ENCODE measurements at places on chromosomes 11 and 22.

DNA sequence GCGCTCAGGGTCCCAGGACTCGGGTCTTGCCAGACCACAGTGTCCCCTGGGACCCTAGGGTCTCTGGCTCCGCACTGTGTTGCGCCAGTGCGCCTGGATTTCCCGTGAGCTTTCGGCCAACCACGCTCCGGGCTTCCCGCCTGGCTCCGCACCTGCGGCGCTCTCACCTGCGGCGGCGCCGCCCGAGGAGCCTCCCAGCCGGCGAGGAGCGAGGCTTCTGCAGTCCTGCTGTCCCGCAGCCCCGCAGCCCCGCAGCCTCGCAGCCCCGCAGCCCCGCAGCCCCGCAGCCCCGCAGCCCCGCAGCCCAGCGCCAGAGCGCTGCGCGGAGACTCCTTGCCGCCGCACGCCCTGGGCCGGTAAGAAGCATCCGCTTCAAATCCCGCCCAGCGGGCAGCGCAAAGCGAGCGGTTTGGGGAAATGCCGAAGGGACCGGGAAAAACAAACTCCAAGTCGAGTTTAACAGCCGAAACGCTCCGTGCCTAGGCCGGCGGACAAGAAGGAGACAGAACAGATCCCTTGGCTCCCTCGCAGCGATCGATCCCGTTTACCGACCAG, 939 bp downstream of the ALX4 start:
- DNase-seq: no peak

DNA sequence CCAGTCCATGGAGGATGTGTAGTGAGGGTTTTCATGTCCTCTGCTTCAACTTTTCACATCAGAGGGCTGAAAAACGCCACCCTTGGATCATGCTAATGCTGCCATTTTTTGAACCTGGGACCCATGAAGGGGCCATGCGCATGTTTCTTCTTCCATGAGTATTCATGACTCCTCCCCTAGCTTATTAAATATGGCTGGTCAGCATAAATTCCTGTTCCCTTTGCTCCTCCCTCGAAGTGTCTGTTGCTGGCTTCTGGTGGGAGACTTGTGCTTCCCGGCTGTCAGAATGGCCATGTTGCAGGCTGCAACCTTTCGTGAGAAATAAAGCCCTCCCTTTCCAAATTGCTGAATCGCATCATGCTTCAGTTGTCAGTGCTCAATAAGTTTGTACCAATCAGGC, 711.2 kb upstream of the KIRREL3 start:
- no peak for DNase-seq

DNA sequence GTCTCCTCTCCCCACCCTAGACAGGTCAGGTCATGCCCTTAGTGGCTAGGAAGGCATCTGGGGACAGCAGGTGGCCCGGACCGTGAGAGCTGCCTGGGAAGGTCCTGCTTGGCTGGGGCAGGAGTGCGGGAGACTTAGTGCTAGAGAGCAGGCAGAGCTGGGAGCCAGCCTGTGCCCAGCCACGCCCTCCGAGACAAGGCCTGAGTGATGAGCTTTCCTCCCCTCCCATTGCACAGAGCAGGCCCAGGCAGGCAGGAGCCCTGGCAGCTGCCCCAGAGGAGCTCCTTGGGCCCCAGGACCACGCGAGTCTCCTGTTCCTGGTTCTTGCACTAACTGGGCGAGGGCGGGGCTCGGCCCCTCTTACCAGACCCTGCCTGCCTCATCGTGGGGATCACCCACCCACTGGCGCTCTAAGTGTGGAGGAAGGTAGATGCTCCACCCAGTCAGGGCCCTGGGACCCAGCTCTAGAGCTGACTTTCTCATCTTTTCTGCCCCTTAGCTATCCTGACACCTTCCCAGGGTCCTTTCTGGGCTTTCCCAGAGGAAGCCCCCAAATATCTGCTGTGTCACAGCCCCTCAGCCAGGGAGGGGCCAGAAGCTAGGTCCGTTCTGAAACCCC, 44.9 kb downstream of the MACROD1 start:
- no peak for DNase-seq

DNA sequence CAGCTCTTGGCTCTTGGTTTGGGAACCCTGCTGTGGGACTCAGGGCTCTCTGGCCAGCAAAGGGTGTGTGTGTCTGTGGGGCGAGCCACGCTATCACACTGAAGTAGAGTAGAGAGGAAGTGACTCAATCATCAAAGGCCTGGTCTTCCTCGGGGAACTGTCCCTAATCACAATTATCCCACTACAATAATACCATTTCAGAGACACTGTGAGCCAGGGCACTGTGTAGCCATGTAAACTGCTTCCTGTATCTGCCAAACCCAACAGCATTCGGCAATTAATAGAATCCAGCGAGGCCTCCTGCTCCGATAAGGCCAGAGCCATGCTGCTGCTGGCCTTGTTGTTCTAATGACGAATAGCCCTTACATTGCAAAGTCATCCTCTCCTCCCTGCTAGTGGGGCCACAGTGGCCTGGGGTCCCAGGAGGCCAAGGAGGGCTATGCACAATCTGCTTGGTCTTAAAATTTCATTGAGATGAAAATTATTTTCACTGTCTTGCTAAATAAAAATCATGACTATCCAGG, 49.8 kb upstream of the LMO2 start:
- DNase-seq: no peak

DNA sequence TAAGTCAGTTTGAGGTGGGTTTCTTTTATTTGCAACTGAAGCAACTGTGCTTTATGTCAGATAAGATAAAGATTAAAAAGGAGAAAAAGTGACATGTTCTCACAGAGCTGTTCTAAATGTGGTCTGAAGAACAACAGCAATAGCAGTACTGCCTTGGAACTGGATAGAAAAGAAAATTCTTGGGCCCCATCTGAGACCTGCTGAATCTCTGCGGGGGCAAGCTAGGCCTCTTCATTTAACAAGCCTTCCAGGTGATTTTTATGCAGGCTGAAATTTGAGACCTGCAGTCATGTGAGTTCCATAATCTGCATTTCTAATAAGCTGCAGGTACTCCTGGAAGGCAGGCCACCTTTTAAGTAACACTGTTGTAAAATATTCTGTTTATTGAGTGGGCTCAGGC, 91.4 kb upstream of the CTSC start:
- no peak for DNase-seq

DNA sequence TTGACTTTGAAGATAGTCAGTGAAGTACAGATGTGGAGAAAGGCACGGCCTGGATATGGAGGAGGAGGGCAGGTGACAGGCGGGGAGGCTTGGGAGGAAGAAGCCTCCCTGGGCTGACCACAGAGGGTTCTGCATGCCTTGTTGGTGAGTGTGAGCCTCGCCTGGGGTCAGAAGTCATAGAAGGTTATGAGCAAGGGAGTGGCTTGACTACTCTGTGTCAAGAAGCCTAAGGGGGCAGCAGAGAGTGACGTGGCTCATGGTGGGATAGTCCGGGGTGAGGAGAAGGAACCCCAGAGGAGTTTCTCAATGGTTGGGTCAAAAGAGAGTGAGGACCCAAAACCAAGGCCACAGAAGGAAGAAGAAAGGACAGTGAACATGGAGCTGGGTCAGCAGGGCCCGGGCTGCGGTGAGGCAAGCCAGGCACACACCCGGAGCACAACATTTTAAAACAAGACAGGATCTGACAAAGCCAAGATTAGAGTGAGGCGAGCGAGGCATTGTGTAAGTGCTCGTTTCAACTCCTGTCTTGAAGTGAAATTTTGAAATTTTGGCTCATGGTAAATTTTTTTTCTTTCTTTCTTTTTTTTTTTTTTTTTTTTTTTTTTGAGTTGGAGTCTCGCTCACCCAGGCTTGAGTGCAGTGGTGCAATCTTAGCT, 31.9 kb downstream of the PDGFB start:
- DNase-seq: no peak

GRCh38 chr11:61985869-61986268, 18.4 kb upstream of the FTH1 start:
- no peak for DNase-seq

DNA sequence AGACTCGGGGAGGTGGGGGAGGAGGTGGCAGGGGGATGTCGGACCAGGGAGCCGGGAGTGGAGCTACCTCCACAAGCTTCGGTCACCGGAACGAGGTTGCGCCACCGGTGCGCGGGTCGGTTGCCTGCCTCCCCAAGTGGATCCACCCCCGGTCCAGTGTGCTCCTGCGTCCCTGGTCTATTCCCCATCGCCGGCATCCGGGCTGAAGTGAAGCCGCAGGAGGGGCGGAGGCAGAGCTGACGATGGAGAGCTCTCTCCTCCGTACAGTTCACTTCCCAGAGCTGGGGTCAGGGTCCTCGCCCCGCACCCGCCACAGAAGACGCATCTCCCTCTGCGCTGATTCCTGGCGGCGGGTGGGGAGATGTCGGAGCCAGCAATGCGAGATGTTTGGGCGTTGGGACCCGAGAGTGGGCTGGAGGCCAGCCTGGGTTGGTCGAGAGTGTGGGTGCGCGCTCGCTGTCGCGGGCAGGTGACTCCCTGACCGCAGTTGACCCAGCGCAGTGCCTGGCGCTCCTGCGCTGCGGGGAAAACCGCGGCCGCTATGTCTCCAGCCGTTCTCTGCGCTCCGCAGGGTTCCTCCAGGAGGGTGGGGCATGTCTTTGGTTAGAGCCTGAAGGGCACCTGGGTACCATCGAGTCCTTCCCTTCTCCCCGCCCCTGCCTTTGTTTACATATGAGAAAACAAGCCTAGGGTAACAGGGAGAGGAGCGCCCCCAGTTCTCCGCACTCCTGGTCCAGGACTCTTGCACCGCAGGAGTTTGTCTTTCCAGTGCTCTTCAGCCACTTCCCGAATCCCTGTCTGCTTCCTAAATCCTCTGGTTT, 1.7 kb downstream of the C11orf96 start:
- DNase-seq: peak; percentile 13

GRCh38 chr22:49488943-49489342, 338.7 kb downstream of the BRD1 start:
- no peak for DNase-seq

DNA sequence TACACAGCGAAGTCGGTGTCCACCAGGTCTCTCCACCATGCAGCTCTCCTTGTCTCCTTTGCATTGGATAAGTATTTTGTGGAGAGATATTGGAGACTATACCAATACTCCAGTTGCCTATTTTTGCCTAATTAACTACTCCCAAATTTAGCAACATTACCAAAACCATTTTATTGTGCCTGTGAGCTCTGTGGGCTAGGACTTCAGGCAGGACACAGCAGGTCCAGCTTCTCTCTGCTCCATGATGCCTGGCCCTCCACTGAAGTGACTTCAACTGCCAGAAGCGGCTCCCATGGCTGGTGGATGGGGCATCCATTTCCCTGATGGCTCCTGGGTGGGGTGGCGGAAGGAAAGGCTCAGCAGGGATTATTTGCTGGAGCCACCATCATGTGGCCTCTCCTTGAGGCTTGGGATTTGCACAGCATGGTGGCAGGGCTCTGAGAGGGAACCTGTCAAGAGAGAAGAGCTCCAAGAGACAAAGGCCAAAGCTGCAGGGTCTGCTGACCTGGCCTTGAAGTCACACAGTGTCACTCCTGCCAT, 36.9 kb upstream of the MAPK1 start:
- no peak for DNase-seq

GRCh38 chr22:47071078-47071806, 308.8 kb downstream of the TBC1D22A start:
- no peak for DNase-seq

DNA sequence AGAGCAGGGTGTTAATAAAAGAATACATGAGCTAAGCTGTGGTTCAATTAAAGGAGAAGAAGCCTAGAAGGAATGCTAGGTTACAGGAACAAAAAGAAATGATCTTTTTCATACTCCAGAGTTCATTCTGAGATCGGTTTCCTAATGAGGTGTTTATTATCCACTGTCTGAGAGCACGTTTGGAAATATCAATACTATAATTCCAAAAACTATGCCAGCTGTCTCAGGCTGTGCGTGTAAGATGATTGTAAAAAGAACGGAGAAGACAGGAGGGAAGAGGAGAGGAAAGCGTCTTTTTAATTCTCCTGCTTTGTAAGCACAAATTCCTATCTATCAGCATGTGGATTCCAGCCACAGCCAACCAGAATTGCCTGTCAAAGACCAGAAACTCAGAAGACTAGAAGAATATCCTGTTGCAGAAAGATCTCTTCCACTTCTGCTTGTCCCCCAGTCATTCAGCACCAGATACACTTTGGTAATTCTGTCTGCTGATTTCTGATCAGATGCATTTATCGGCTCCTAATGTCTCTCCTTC, 25.7 kb downstream of the APOL5 start:
- DNase-seq: no peak

GRCh38 chr11:113675003-113675561, 31.0 kb downstream of the TMPRSS5 start:
- DNase-seq: no peak

DNA sequence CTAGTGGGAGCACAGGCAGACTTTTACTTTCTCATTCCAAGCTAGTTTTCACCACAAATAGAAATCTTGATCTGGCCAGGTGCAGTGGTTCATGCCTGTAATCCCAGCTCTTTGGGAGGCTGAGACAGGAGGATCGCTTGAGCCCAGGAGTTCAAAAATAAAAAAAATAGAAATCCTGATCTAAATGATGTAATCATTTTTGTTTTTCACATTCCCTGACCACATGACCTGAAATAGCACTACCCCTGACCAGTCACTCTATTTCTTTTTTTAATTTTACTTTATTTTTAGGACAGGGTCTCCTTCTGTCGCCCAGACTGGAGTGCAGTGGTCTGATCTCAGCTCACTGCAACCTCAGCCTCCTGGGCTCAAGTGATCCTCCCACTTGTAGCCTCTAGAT, 2.3 kb upstream of the TCN2 start:
- no peak for DNase-seq

DNA sequence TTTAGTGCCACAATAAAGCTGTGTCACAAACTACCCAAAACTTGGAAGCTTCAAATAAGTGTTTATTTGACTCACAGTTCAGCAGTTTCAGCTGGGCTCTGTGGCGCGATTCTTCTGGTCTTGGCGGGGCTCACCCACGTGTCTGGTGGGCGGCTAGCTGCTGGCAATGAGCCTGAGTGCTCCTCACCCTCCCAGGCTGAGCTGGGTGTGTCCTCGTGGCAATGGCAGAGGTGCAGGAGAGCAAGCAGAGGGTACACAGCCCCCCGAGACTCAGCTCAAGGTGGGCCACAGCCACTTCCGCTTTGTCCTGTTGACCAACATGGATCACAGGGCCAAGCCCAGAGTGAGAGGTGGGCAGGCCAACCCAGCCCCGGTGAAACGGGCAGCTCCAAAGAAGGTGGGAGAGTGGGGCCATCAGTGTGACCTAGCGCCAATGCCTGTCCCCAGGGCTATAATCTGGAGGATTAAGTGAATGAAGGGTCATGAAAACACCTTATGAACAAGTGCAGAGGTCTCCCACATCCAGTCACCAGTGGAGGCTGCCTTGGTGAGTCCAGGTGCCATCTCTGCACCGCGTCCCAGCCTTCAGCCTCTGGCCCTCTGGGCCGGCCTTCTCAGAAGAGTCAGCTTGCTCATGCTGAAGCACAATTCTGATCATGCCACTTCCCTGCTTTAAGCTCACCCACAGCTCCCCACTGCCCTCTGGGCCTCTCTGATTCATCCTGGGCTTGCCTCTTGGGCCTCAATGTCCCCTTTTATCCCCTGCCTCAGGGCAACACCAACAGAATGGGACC, 74.6 kb upstream of the RTL6 start:
- DNase-seq: no peak

DNA sequence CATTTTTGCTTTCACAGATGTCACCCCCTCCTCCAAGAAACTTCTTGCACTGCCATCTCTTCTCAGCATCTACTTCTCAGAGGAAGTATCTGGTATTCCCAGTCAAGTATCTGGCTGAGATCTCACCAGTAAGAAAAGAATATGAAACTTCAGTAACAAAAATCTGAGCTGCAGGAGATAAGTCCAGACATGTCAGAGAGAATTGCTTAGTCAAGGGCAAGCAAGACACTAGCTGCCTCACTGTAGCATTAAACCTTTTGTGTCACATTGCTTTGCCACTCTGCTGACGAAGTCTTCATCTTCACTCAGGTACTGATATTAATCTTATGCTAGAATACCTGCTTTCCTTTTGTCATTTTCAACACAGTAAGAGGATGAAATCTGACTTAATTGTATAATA, 70.6 kb upstream of the ZC3H12C start:
- DNase-seq: no peak

GRCh38 chr11:121356357-121356756, 63.8 kb downstream of the SC5D start:
- DNase-seq: no peak

Data from NCI-H1092 treated with DMSO at 0.1 percent for 48 hours (cell line).